ENCODE measurements at places on chromosomes 11 and 22.

GRCh38 chr22:43921370-43921769 is 2.2 kb upstream of the PNPLA3 start:
- DNase-seq, result peak; percentile 75

- DNase-seq, result no peak
These were observed 55.0 kb downstream of the POLD3 start for GRCh38 chr11:74647404-74647803.

- DNase-seq, result peak; percentile 17
These were observed 16.0 kb downstream of the ZNRF3 start for GRCh38 chr22:28899199-28899853.

DNA sequence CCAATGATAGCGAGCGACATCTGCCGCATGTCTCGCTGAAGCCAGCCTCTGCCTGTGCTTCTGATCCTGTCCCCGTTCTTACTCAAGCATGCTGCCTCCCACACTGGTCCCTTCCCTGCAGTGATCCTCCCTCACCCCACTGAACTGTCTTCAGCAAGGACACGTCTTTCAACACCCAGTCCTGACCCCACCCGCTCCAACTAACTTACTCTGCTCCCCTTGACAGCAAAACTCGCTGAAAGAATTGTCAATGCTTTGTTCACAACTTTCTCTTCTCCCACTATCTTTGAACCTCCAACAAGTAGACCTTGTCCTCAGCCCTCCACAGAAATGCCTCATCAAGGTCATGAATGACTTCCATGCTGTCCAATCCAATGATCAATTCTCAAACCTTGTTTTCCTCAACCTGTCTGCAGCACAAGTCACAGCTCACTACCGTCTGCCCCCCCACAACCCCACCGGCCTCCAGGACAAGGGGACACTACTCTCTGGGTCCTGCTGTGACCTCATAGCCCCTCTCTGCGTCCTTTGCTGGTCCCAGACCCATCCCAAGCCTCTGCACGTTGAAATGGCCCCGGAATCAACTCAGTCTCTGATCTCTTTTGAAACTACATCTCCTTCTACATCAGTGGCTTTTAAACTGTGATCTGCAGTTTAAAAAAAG is 108.0 kb downstream of the MICAL3 start:
- DNase-seq, result no peak

- no peak for DNase-seq
These were observed 56.0 kb downstream of the ZBTB16 start for GRCh38 chr11:114115451-114115928.

Data from adipocyte (in vitro differentiated cells).